ENCODE measurements at places on chromosomes 6 and 20.

- DNase-seq = peak; percentile 76
Observed at GRCh38 chr6:32462609-32463008, 22.9 kb downstream of the HLA-DRA start.

- no peak for DNase-seq
Observed at GRCh38 chr20:32218156-32218900, 10.6 kb downstream of the POFUT1 start.

DNA sequence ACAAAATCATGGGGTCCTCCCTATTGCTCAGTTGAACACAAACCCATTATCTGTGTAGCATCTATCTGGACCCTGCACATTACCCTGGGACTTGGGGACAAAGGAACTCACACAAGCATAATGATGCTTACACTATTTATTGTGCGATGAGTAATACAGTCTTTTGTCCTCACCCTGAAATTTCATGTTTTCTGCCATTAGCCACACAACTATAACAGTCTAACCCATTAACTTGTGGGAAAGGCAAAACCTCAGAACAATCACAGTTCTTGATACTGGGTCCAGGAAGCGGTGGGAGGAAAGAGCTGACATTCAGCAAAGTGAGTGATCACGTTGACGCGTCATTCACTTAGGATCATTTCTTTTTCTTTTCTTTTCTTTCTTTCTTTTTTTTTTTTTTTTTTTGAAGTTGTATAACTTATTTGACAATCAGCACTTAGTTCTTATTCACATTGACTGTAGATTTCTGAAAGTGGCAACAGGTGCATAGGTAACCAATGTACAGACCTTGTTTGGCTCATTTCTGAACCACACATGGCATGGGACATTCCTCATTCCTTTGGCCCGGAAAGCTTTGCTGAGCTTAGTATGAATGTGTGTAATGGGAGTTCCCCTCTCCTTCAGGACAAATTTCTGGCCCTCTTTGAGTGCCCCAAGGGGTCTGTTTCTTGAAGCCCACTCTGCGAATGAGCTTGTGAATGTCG lies 94.8 kb upstream of the CNKSR3 start:
- no peak for DNase-seq

DNA sequence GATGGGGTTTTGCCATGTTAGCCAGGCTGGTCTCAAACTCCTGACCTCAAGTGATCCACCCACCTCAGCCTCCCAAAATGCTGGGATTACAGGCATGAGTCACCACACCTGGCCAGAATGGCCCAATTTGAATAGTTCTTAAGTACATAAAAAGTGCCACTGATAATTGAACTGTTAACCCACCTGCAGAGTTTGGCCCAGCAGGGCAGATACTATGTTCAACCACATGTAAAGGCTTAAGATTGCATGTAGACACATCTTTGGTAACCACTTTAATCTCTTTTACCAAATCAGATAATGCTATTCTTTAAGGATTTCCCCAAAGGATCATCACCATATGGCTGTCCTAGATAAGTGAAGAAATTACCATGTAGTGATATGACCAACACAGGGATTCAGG lies 21.3 kb upstream of the SGK1 start:
- DNase-seq = no peak

GRCh38 chr6:9461188-9461587 lies 953.7 kb downstream of the TFAP2A start:
- no peak for DNase-seq

- DNase-seq = no peak
Observed at GRCh38 chr6:114556846-114557488, 214.1 kb upstream of the HS3ST5 start.

DNA sequence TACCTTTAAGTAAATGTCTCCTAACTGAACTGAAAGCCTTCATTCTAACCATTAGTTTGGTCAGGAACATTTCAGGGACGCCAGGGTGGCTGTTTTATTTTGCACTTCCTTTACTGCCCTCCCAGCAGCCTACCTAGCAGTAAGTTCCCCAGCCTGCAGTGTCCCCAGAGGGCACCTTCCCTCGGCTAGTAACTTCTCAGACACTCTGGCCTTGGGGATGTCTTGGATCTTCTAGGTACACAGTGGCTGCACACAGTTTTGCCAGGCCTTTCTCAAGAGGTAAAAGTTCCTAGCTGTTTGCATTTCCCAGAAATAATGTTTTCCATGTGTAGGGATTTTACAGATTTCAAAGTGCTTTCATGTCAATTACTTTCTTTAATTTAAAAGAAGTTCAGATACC lies 378 bp upstream of the LAMA2 start:
- no peak for DNase-seq

GRCh38 chr6:157832250-157832967 lies 9.4 kb downstream of the SNX9 start:
- DNase-seq = no peak

- no peak for DNase-seq
Observed at GRCh38 chr6:137269803-137270202, 50.6 kb upstream of the IFNGR1 start.

DNA sequence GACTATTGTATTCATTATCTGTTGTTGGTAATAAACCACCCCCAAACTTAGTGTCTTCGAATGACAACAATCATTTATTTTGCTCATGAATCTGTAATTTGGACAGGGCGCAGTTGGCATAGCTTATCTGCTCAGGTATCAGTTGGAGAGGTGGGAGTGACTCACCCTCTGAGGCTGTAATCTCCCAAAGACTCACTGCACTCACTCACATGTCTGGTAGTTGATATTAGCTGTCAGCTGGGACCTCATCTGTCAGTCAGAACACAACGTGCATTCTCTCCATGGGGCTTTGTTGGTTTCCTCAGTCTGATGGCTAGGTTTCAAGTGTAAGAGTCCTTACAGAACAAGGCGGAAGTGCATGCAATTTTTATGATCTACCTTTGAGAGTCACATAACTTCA lies 219.0 kb upstream of the PRND start:
- no peak for DNase-seq

DNA sequence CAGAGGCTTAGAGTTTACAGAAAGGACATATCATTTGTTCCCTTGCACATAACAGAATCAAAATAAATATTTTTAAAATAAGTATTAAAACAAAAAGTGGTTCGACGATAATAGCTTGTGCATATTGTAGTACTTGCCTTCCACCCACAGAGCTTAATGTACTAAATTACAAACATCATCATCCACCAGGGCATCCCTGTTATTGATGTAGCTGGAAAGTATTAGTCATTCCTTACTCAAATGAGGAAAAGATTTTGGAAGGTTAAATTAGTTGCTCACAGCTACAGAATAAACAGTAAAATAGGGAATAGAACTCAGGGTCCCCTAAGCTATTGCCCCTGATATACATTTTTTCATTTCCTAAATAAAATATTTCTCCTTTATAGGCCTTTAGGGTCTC lies 150.3 kb downstream of the PTPRK start:
- no peak for DNase-seq

DNA sequence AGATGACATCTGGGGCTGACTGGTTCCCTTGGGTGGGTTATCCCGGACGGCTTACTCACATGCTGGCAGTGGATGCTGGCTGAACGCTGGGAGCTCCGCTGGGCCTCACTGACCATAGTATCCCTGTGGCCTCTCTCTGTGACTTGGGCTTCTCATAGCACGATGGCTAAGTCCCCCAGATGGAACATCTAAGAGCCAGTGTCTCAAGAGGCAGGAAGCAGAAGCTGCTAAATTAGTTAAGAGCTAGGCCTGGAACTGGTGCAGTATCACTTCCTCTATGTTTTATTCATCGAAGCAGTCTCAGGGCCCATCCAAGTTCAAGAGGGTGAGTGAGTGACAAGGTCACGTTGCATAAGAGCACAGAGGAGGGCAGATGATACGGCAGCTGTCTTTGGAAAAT lies 116.5 kb upstream of the LAMP5 start:
- no peak for DNase-seq

- DNase-seq = no peak
Observed at GRCh38 chr20:31788578-31788977, 30.6 kb upstream of the MYLK2 start.

DNA sequence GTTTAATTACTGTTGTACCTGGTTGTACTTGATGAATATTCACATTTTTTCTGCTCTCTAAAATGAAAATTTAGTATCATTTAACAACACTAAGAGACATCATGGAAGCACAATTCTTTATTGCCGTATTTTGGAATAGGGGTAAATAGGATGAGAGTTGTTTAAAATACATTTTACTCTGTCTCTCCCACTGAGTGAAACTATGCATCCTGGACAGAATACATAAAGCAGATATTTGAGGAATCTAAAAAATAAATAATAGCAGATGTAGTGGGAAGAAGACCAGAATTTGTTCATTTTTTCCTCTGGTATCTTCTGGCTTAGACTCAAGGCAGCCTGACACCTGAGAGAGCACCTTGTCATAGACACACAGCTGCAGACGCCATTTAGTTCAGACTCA lies 119.1 kb upstream of the AHI1 start:
- DNase-seq = no peak

DNA sequence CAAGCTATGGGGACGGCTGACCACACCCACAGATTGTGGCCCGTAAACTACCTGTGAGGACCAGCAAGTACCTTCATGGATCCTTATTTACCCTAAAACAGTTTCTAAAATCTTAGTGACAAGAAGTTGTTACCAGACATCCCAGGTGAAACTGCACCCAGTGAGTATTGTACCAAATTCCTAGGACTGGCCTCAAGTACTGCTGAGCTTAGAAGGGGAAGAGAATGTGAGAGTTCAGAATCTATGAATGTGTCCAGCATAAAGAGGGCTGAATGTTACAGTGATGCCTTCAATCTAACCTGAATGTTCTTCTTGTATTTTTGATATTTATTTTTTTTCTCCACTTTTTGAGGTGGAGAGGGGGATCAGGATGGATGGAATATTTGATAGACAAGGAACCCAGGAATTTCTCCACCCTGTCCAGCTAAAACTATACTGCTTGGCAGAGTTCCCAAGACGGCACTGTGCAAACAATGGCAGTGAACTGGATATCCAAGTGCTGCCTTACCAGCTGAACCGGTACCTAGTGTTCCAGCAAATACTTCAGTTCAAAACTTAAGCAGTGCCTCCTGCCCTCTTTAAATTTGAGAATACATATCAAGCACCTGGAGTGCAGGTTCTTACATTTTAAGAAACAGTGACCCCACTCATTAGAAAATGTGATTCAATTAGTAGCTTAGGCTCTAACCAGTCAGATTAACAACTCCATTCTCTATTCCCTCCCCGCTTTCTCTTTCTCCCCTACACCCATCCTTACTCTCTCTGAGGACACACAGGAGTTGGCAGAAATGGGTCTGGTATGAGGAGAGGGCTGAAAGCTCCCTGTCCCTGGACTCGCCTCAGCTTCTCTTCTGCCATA lies 427.3 kb upstream of the FLRT3 start:
- no peak for DNase-seq

DNA sequence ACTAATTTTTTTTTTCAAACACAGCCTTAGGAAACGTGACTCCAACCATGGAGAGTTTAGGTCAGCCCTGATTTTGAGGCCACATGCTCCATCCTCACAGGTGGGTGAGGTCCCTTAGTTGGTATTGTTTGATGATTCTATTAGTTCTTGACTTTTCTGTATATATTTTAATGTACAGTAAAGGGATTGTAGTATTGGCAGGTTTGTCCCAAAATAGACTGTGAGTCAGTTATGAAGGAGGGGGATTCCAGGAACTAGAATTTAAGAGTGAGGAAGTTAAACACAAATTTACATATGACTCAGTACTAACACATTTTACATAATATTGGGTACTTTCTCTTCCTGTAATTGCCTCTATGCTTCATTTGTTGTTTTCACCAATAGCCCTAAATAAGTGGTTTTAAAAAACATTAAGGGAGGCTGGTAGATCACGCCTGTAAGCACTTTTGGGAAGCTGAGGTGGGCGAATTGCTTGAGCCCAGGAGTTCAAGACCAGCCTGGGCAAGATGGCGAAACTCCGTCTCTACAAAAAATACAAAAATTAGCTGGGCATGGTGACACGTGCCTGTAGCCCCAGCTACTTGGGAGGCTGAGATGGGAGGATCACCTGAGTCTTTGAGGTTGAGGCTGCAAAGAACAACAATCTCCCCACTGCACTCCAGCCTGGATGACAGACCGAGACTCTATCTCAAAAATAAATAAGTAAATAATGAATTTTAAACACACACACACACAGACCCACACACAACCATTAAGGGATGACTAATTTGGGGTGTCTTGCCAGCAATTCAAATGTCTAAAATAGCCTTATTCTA lies 81.8 kb downstream of the SGK1 start:
- no peak for DNase-seq

DNA sequence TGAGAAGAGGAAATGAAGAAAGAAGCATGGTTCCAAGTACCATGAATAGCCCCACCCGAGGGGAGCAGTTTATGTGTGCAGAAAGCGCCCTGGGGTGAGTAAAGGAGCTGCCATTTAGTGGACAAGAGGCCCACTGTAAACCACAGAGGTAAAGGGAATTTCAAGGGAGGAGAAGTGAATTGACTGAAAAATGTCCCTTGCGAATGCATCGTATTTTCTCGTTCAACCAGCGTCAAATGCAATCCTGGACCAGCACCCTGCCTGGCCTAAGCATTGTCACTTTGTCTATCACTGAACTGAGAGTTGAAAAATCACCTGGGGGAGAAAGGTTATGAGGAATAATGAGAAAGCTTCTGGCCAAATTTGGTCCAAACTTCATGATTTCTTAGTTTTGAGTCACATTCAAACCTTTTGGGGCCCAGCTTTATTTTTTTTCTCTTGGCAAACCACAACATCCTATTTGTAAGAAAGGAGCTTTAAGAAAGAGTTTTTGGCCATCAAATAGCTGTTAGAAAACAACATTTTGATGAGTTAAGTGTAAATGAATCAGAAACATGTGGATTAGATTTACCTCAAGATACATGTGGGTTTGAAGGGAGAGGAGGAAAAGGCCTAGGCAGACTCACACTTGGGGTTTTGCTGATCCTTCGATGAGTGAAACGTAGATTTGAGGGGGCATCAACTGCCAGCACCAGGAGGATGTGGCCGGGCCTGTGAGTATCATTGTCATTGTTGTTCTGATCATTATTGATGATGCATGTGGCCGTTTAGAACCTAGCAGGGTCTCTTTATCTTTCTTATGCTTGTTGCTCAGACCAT lies 214.0 kb downstream of the CLIC5 start:
- DNase-seq = peak; percentile 76

- no peak for DNase-seq
Observed at GRCh38 chr6:73169633-73170032, 55.7 kb downstream of the KHDC1L start.

- DNase-seq = no peak
Observed at GRCh38 chr6:13282393-13283069, 45.8 kb downstream of the TBC1D7 start.

DNA sequence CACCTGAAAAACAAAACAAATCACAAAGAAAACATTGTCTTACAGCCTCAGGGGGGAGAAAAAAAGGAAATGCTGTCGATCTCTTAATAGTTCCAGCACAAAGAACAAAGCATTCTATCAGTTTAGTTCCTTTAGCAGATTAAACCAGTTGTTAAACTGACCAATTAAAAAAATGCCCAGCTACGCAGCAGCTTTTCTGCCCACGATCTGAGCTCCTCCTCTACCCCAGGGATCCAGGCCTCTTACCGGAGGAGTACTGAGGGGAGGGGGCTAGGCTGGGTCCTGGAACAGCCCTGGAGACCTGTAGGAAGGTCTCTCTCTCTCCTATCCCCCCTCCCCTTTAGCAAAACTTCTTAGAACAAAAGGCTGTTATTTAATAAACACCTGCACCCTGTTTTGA lies 13.4 kb downstream of the PTK7 start:
- no peak for DNase-seq

GRCh38 chr20:32158351-32158750 lies 48.8 kb downstream of the TM9SF4 start:
- DNase-seq = no peak

- no peak for DNase-seq
Observed at GRCh38 chr6:120938164-120938875, 396.0 kb downstream of the TBC1D32 start.

- no peak for DNase-seq
Observed at GRCh38 chr6:170185175-170185978, 105.5 kb downstream of the DLL1 start.

GRCh38 chr6:15304337-15305042 lies 58.6 kb downstream of the JARID2 start:
- no peak for DNase-seq

Data from stimulated activated CD8-positive, alpha-beta memory T cell treated with anti-CD3 and anti-CD28 coated beads, Interleukin-4, amount 100 ng/mL, for 48 hours (primary cell).